Daoy (cell line): ENCODE measurements at places on chromosomes 13 and 19. TPM values are rescaled to one million over a fixed set of nuclear protein-coding genes. Genes with fewer than 3 reads are reported as not detected.

The PDE4C gene
- total RNA-seq = 0.17 TPM in 1 of 2 replicates, not detected in the other

The PPP1R15A gene
- 50.7 and 56.2 TPM in 2 replicates for total RNA-seq

The XAB2 gene
- 47.3 and 48.9 TPM in 2 replicates for total RNA-seq

The ARHGAP35 gene
- total RNA-seq = 17.9 and 20.3 TPM in 2 replicates

The BRD4 gene
- 11.1 and 12.1 TPM in 2 replicates for total RNA-seq

The SKA3 gene
- 31.6 and 35.0 TPM in 2 replicates for total RNA-seq

The LENG8 gene
- total RNA-seq = 5.1 and 9.0 TPM in 2 replicates

The ZNF99 gene
- not detected in 2 replicates for total RNA-seq

The FGF21 gene
- not detected in 2 replicates for total RNA-seq

The CD33 gene
- total RNA-seq = 21.8 and 22.4 TPM in 2 replicates

The ZNF490 gene
- total RNA-seq = 3.5 and 4.5 TPM in 2 replicates

The CBY2 gene
- not detected in 2 replicates for total RNA-seq

The IL12RB1 gene
- total RNA-seq = 3.4 and 3.8 TPM in 2 replicates

The HAUS8 gene
- total RNA-seq = 11.5 and 17.5 TPM in 2 replicates

The NLRP9 gene
- not detected in 2 replicates for total RNA-seq

The ZNF814 gene
- total RNA-seq = 3.5 and 5.4 TPM in 2 replicates

The FXYD5 gene
- 52.2 and 62.1 TPM in 2 replicates for total RNA-seq

The CYP4F3 gene
- total RNA-seq = not detected in 2 replicates

The HIF3A gene
- total RNA-seq = not detected in 2 replicates

The HCST gene
- total RNA-seq = not detected in 2 replicates

The CPAMD8 gene
- not detected in 2 replicates for total RNA-seq

The KCTD12 gene
- 4.2 and 5.0 TPM in 2 replicates for total RNA-seq

The LRP3 gene
- total RNA-seq = 8.4 and 11.1 TPM in 2 replicates

The PGLYRP2 gene
- total RNA-seq = 0.17 TPM in 1 of 2 replicates, not detected in the other

The ZSCAN1 gene
- total RNA-seq = not detected in 2 replicates

The RGS9BP gene
- total RNA-seq = 0.51 and 0.54 TPM in 2 replicates

The LILRA1 gene
- not detected in 2 replicates for total RNA-seq

The ENOX1 gene
- total RNA-seq = 0.69 and 1.5 TPM in 2 replicates

The KLK7 gene
- total RNA-seq = not detected in 2 replicates

The SYT3 gene
- total RNA-seq = 0.36 and 1.4 TPM in 2 replicates

The YJU2 gene
- 48.0 and 51.7 TPM in 2 replicates for total RNA-seq
